ENCODE measurements at places on chromosomes 7 and 10.
A peak's percentile ranks its signal among the peaks of the same experiment; 100 is the strongest.

GRCh38 chr10:5945190-5945509, 32.2 kb downstream of the IL15RA start:
- no peak for DNase-seq

DNA sequence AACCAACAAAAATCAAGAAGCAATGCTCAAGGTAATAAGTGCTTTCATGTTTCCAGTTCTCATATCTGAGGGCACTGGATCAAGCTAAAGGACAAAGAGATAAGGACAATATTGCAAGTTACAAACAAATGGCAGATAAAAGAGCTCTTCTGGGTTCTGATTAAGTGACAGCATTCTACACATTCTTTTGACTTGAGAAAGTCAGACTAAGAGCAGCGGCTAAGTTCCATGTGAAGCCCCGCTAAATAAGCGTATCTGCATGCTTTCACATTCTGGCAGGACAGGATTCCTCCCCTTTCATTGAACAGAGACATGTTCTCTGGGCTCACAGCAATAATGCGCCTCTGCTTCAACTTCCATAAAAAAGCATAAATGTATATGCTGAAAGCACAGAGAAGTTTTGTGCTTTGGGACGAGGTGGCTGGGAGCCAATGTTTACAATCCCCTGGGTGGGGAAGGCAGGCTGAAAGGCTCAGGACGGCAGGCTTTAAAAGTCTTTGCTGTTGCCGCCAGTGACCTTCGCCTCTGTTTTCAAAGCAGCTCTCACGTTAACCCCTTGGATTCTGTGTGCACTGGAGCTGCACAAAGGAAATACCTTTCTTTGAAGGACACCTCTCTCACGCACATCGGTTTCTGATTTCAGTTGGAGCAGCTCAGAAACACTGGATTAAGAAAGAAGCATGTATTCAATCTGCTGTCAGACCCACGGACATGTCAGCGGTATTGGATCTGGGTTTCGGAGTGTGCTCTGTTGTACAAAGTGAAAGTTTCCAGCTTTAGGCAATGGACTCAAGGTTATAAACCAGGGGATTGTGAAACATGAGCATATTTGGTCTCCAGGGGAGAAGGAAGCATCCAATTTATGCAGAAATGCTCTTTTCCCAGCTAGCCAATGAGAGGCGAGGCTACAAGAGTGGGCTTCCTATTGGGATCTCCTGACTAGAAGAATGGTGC, 105.4 kb upstream of the FAM133B start:
- peak; percentile 49 for DNase-seq

- no peak for DNase-seq
These were observed 177.9 kb upstream of the PLXDC2 start for GRCh38 chr10:19638182-19638895.

DNA sequence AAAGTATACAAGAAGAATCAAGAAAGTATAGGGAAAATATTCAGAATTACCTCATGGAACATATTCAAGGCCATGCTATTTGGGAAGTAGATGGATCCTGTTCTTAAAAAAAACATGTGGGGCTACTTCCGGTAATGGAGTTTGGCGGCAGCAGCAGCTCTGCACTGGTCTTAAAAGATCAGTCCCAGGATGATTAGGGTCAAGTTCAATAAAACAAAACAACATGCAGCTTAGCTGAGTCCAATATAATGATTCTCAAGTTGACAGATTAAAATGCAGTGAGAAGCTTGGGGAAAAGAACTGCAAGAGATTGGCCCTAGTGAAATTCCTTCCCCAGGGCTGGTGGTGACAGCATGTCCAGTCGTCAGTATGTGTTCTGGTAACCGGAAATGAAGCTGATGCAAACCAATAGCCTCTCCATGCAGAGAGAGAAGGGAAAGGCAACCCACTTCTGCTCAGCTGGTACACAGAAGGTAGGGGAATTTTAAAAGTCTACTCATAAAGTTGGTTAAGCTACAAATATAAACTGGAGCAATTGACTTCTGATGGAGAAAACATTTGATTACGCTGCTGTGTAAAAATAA, 305.1 kb upstream of the IMMP2L start:
- DNase-seq = no peak

- no peak for DNase-seq
These were observed 19.2 kb downstream of the ANKMY2 start for GRCh38 chr7:16626388-16626787.

GRCh38 chr7:66363635-66364034, 158.5 kb downstream of the TPST1 start:
- no peak for DNase-seq

GRCh38 chr10:69916118-69916517, 114.4 kb downstream of the COL13A1 start:
- no peak for DNase-seq

DNA sequence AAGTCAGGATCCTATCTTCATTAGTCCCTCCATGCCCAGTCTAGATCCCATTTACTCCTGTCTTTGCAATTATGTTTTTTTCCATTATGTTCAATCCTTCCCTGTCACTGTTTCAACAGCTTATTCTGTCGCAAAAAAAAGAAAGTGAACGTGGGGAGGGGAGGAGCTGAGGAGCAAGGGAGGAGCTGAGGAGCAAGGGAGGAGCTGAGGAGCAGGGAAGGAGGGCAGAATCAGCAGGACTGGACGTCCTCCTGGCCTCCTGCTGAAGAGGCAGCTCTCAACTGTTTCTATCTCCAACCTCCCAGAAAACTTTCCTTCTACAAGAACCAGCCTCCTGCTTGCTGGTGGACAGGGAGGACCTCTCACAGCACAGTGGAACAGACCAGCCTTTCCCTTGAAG, 26.0 kb downstream of the LARP4B start:
- DNase-seq = no peak

DNA sequence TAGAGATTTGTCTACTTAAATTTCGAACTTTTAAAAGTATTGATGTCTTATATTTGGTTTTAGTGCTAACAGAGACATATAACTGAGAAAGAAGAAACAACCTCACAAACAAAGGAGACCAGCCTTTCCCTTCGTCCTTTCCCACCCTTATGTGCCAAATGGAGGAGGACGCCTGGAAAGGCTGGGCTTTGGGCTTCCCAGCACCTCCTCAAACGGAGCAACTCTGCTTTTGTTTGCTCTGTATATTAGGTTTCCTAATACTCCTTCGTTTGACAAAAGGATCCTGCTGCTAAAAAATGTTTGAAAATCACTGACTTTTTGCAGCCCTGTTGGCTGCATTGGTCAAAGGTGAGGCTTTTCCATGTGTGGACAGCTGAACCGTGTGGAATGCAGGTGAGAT, 471.8 kb downstream of the SORCS3 start:
- no peak for DNase-seq

DNA sequence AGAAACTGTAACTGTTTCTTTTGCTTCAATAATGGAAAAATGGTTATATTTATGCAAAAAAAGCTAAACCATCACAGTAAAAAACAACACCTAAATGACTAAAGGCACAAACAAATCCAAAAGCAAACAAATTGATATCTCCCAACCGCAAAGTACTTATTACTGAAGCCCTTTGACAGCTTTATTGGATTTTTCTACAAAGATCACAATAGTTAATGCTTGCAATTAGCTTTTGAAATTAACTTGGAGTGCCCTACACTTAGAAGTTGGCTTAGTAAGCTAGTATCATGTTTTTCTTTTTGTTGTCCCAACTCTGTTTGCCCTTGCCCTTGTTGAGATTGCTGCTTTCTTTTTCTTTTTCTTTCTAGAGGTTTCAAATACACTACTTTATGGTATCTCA, 257.5 kb downstream of the INHBA start:
- DNase-seq = no peak

- no peak for DNase-seq
These were observed 23.2 kb downstream of the BET1 start for GRCh38 chr7:93980744-93981479.

DNA sequence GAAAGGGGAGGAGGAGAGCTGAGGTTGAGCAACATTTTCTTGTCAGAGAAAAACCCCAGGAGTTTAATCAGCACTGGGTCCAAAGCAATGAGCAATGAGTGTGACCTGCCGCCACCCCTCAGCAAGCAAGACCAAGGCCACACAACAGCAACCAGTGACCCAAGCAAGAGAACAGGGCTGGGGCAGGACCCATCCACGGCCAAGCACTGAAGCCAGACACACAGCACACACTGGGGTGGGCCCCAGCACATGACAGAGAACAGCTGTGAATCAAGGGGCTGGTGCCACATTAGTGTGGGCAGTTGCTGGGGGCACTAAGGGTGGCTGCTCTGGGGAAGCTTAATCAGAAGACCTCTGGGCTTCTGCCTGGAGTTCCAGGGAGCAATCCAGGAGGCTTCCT, 16.2 kb downstream of the TMEM72 start:
- DNase-seq = no peak

GRCh38 chr7:43196379-43196778, 83.9 kb downstream of the HECW1 start:
- no peak for DNase-seq

DNA sequence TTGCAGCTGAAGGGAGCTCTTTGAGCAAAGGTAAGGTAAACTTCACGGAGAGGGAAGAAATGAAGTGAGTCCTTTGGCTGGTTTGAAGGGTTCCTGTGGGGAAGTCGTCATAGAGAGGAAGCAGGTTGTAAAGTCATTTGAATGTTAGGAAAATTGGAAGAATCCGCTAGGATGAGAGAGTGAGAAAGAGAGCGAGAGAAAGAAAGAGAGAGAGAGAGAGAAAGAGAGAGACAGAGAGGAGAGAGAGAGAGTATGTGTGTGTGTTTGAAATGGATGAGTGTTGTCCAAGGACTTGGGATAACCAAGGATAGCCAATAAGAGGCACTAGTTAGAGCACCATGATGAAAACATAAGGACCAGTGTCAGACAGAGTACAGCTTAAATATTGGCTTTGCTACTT, 43.1 kb downstream of the FEZF1 start:
- DNase-seq = no peak

GRCh38 chr7:4687956-4688355, 5.9 kb downstream of the FOXK1 start:
- DNase-seq = no peak

GRCh38 chr7:45646996-45647825, 73.0 kb downstream of the ADCY1 start:
- DNase-seq = no peak

DNA sequence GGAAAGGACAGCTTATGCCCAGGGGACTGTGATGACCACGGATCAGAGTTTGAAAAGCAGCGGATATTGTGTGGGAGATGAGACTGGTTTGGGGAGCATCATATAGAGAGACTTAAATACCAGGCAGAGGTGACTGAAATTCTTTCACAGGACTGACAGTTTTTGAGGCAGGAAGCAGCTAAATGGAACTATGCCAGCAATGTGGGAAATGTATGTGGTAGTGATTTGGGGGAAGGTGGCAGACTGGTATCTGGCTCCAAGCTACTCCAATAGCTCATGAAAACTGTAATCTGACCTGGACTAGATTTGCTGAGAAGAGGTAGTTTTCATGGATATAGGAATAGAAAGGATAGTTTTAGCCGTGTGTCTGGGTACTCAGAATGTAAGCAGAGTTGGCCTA, 592.6 kb downstream of the REEP3 start:
- no peak for DNase-seq

- DNase-seq = no peak
These were observed 159.1 kb upstream of the EEPD1 start for GRCh38 chr7:35993676-35994606.

GRCh38 chr10:30088178-30088577, 28.8 kb upstream of the JCAD start:
- no peak for DNase-seq

GRCh38 chr10:33381451-33382215, 47.2 kb upstream of the NRP1 start:
- DNase-seq = no peak

GRCh38 chr7:154347700-154348266, 295.6 kb downstream of the DPP6 start:
- no peak for DNase-seq

- DNase-seq = peak; percentile 41
These were observed 515 bp downstream of the TBX20 start for GRCh38 chr7:35253460-35253709.

Data from HEK293T (cell line).